Endothelial cell of umbilical vein (primary cell): ENCODE measurements at places on chromosomes 4 and X. TPM values are rescaled to one million over a fixed set of nuclear protein-coding genes. Genes with fewer than 3 reads are reported as not detected.

The ARHGAP36 gene
- not detected in 2 replicates for total RNA-seq

The ERAS gene
- total RNA-seq: not detected in 2 replicates

DNA sequence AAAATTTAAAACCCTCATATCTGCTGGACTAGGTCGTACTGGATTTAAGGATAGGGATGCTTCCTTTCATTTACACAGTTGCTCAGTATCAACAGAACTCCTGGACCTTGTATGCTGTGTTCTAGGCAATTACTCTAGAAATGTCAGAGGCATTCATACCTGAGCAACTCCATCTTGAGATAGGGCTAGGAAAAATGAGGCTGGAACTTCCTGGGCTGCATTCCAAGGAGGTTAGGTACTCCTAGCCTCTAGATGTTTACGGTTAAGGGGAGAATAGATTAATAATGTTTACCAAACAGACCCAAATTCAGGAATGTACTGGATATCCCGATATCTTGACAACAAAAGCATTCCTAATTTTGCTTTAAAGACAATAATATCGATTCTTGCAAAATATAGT is 84.7 kb upstream of the NLGN4X start:
- no peak for DNase-seq

DNA sequence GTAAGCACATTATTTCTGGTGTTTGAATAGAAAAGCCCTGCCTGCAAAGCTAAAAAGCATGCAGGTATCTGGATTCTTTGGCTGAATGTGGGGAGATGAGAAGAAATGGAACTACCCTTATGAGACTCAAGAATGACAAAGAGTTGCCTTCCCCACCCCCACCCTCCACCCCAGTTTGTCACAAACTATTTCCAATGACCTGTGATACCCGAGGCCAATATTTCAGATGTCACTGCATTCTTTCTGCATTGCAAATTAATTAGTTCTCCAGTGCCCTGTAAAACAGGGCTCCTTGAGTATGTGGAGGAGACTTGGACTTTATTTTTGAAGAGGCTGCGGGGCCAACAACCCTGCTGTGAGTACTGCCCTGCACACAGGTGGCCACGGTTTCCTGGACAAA is 116.4 kb downstream of the ZNF827 start:
- DNase-seq: no peak

DNA sequence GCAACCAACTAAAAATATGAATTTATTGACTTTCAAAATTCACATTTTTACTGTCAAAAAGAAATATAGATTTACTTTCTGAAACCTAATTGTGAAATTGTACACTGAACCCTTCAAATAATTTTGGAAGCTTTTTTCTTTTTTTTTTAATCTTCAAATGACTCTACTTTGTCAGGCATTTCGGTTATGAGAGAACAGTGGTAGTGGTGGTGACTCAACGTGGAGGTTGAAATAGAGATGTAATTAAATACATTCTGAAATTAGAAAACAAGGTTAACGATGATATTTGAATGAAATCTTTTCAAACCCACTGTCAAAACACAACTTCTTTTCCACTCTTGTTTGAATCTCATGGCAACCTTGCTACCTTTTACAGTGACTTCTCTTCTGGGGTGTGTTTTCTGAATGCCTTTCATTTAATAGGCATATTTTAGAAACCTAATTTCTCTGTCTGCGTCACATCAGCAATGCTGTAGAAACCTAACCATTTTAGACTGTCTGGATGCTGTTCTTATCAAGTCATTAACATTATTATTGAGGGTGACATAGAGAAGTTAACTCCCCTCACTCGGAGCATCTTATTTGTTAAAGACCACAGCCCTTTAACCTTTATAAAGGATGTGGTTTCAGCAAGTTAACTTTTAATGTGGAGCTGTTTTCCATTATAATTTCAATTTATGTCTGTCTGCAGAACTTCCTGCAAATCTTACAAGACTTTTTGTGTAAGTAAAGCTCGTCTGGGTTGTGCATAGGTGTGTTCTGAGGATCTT is 136.8 kb downstream of the PCDH7 start:
- no peak for DNase-seq

GRCh38 chr4:84498935-84499623 is at the start of gene NKX6-1:
Gene NKX6-1 (minus strand): TSS chr4:84499292. CDS start chr4:84498228, 1,064 bp downstream.
- DNase-seq: peak; percentile 53

DNA sequence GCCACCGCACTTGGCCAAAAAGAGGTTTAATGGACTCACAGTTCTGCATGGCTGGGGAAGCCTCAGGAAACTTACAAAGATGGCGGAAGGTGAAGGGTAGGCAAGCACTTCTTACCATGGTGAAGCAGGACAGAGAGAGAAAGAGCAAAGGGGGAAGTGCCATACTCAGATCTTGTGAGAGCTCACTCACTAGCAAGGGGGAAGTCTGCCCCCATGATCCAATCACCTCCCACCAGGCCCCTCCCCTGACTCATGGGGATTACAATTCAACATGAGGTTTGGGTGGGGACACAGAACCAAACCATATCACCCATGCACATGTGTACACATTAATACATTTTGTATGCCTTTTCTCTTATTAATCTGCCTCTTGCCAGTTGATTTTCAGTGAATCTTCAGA is 77.2 kb upstream of the HSD17B10 start:
- no peak for DNase-seq

DNA sequence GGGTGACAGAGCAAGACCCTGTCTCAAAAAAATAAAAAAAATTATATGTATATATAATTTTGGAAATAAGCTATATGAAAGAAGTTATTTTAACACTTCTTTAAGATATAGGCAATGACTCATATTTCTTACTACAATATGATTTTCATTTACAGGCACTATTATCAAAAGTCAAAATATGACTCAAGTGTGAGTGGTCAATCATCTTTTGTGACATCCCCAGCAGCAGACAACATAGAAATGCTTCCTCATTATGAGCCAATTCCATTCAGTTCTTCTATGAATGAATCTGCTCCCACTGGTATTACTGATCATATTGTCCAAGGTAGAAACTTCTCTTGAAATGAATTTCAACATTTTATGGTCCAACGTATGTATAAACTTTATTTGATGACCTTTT is 20.8 kb downstream of the OCIAD1 start:
- no peak for DNase-seq
